ENCODE measurements at places on chromosomes 16 and 17. TPM values are rescaled to one million over a fixed set of nuclear protein-coding genes. Genes with fewer than 3 reads are reported as not detected.

GRCh38 chr16:89707695-89708094 is 6.2 kb upstream of the SPATA2L start:
- H3K36me3 ChIP-seq, result no peaks in the 10 kb centered on the region
- no peak for DNase-seq
- H3K4me1 ChIP-seq, result peaks cover 8% of the 10 kb centered on the region
- no peak overlapping the region for H3K27ac ChIP-seq

DNA sequence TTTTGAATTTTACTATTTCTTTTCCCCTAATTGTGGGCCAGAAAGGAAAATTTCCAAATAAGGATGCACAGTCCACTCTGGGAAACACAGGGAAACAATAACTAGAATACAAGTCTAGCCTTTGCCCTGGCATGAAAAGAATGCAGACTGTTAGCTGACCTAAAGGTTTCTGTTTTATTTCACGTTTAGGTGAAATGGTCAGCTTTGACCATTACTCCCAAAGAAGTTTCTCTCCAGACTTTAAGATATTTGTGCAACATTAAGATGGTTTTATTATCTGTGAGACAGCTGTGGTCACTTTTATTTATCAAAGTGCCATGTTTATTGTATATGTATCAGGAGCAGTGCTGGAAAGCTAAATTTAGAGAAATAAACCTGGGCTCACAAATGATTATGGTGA is 163.9 kb downstream of the SPECC1 start:
- no peak overlapping the region for H3K4me3 ChIP-seq
- no peaks in the 10 kb centered on the region for H3K36me3 ChIP-seq
- H3K27ac ChIP-seq, result no peak overlapping the region
- no peak for DNase-seq
- H3K27me3 ChIP-seq, result no peaks in the 10 kb centered on the region
- no peaks in the 10 kb centered on the region for H3K4me1 ChIP-seq

Gene C16orf92
- polyA plus RNA-seq, result not detected

DNA sequence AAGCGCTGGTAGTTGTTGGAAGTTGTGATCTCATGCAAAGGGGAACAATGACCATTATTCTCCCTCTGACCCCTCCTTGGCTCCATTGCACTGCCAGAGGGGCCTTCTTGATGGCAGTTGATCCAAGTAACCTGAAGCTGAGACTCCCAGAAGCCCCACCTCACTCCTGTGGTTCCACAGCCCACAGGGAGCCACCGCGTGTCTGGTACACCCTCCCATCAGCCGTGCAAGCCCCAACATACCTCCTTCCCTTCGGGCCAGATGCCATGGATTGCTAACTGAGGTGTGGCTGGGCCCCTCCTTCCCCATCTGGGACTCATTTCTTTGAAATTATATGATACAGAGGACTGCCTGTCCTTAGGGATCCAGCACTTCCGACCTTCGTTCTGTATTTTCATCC is 17.8 kb downstream of the SAP30BP start:
- H3K4me3 ChIP-seq, result no peak overlapping the region
- H3K4me1 ChIP-seq, result peaks cover 59% of the 10 kb centered on the region
- no peak for DNase-seq

GRCh38 chr17:48753794-48754499 is 25.4 kb upstream of the HOXB13 start:
- H3K27ac ChIP-seq, result peak overlapping the region; percentile 22
- DNase-seq, result no peak
- H3K27me3 ChIP-seq, result peaks cover 91% of the 10 kb centered on the region
- peaks cover 25% of the 10 kb centered on the region for H3K4me1 ChIP-seq
- no peaks in the 10 kb centered on the region for H3K36me3 ChIP-seq
- no peak overlapping the region for H3K4me3 ChIP-seq

DNA sequence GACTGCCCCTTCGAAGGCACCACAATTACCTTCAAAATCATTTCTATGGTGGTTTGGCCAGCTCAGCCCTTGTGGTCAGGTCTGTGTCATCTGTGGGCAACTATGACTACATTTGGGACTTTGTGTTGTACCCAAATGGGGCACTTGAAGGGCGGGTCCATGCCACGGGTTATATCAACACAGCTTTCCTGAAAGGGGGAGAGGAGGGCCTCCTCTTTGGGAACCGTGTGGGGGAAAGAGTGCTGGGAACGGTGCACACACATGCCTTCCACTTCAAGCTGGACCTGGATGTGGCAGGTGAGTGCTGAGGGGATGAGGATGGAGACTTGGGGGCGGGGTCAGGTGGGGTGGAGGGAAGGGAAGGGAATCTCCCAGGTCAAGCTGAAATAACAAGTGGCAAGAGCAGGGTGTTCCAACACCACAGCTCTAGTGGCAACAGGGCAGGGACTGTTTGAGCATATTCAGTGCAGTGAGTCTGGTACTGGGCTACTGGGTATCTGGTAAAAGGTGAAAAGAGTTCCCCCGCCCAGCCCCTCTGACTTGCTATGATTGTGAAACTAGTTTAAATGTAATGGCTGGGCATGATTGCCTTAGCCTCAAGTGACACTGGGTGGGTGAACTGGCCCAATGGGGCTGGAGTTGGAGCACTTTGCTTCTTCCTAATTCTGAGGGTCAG is 1.7 kb downstream of the AOC2 start:
- peaks cover 7% of the 10 kb centered on the region for H3K4me1 ChIP-seq
- no peak overlapping the region for H3K4me3 ChIP-seq
- H3K27ac ChIP-seq, result peak overlapping the region; percentile 61

- H3K36me3 ChIP-seq, result peaks cover 7% of the 10 kb centered on the region
- DNase-seq, result no peak
- no peak overlapping the region for H3K4me3 ChIP-seq
- H3K4me1 ChIP-seq, result peaks cover 13% of the 10 kb centered on the region
Observed at GRCh38 chr16:27149986-27150385, 53.3 kb upstream of the KDM8 start.

DNA sequence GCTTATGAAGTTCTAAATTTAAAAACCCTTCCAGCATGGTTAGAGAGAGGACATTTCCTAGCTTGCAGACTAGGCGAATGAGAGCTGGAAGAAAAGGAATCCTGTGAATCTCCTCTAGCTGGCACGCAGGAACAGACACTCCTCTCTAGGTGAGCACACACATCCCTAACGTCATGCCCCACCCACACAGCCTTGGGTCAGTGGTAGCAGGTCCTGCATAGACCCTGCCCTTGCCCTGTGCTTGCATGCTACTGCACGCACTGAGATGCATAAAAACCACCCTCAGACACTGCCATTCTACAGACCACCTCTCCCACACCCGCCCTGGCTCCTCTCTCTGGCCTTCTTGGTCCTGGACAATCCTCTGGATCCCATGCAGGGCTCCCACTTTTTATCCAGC is 23.5 kb downstream of the CES1 start:
- H3K27me3 ChIP-seq, result peaks cover 20% of the 10 kb centered on the region
- H3K27ac ChIP-seq, result no peak overlapping the region
- H3K36me3 ChIP-seq, result no peaks in the 10 kb centered on the region
- no peak overlapping the region for H3K4me3 ChIP-seq
- no peaks in the 10 kb centered on the region for H3K4me1 ChIP-seq
- DNase-seq, result no peak

GRCh38 chr17:8392274-8392673 is 5.4 kb downstream of the RNF222 start:
- H3K36me3 ChIP-seq, result no peaks in the 10 kb centered on the region
- H3K4me3 ChIP-seq, result peak overlapping the region; percentile 29
- no peak for DNase-seq
- H3K27ac ChIP-seq, result peak overlapping the region; percentile 39

DNA sequence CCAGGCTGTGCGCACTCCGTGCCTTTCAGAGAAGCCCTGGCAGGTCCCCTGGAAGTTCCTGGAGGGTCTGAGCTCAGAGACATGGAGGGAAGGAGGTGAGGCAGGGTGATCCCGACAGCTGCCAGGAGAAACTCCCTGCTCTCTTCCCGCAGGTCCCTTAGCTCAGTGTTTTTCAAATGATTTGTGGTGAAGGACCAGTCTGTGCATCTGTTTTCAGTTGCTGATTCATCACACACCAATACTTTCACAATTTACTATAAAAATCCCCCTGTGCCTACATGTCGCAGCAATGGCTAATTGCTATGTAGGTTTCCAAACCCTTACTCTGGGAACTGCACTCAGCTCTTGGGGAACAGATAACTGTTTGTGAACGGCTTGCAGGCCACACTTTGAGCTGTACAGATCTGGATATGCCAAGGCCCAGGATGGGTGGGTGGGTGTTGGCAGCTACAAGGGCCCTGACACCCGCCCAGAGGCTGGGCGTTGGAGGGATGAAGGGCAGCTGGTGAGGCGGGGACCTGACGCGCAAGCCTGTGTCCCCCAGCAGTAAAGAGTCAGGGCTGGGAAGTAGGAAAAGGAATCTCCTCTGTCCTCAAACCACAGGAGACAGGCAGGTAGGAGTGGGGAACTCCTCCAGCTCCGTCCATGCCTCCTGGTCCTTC is 20.5 kb upstream of the EMP2 start:
- no peak overlapping the region for H3K4me3 ChIP-seq
- peaks cover 5% of the 10 kb centered on the region for H3K36me3 ChIP-seq
- H3K4me1 ChIP-seq, result peaks cover 38% of the 10 kb centered on the region
- peaks cover 1% of the 10 kb centered on the region for H3K27me3 ChIP-seq

Gene TNFRSF17
- polyA plus RNA-seq, result 46.8 TPM

Gene G6PC1
- not detected for polyA plus RNA-seq

Gene ITGA2B
- 7.1 TPM for polyA plus RNA-seq

Gene PTGES3L
- polyA plus RNA-seq, result not detected

Gene KRTAP9-3
- not detected for polyA plus RNA-seq

Gene CD300H
- polyA plus RNA-seq, result 0.94 TPM

Gene UTS2R
- not detected for polyA plus RNA-seq

- DNase-seq, result no peak
- H3K27me3 ChIP-seq, result peaks cover 67% of the 10 kb centered on the region
- peak within 1 kb of the TSS; percentile 41 for H3K4me3 ChIP-seq
- H3K4me1 ChIP-seq, result peaks cover 7% of the 10 kb centered on the region
- no peak within 1 kb of the TSS for H3K27ac ChIP-seq
Observed at GRCh38 chr17:181245-182049, at the start of gene DOC2B. DOC2B (minus strand) TSS chr17:181650; CDS start chr17:181479, 171 bp downstream.

- peaks cover 16% of the 10 kb centered on the region for H3K4me1 ChIP-seq
- DNase-seq, result no peak
- peak overlapping the region; percentile 41 for H3K27ac ChIP-seq
- no peaks in the 10 kb centered on the region for H3K36me3 ChIP-seq
- peak overlapping the region; percentile 7 for H3K4me3 ChIP-seq
Observed at GRCh38 chr17:43324205-43324893, 74.4 kb upstream of the ARL4D start.

Gene BIRC5
- polyA plus RNA-seq, result not detected

DNA sequence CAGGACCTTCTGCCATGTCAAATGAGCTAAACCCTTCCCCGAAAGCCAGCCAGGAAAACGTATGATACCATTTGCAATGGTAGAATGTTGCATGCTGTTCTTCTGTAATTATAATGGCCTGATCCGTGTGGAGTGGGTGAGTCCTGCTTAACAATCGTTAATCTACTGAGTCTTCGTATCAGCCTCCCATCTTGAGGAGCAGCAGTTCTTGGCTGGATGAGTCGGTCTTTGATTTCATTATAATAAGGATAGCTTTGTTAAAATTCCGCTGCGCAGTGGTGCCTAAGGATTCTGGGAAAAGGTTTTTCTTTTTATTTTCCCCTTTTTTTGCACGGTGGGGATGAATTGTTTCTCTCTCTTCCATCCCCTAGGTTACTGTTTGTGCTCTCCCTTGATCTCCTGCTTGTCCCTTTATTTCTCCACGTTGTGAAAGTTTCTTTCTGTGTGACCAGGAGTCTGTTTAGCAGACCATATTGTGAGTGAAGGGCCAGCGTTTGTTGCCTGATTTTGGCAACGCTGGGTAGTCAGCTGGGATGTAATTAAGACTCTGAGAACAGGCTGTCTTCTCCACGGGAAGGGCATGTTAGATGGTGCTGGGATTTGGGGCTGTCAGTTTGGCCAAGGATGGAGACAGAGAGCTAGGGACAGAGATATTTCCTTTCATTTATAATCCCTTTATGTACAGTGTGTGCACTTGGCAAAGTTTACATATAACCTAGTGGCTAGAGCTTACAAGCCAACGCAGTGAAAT is 263.0 kb downstream of the FTO start:
- no peak overlapping the region for H3K4me3 ChIP-seq
- H3K36me3 ChIP-seq, result peaks cover 4% of the 10 kb centered on the region
- H3K4me1 ChIP-seq, result peaks cover 2% of the 10 kb centered on the region
- no peak for DNase-seq

DNA sequence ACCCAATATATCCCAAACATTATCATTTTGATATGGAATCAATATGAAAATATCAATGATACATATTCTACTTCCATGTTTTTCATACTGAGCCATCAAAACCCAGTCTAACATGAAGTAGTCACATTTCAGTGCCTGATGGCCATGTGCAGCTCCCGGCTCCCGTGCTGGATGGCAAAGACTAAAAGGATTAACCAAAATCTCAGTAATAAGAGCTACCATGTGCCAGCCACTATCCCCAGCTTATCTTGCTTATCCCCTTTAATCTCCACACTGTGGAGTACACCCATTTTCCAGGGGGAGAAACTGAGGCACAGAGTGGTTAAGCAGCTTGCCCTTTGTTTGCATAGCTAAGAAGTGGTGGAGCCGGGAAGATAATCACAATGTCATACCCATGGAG is 9.2 kb downstream of the CD300LG start:
- peaks cover 4% of the 10 kb centered on the region for H3K4me1 ChIP-seq
- no peak overlapping the region for H3K4me3 ChIP-seq
- DNase-seq, result no peak
- no peak overlapping the region for H3K27ac ChIP-seq
- H3K36me3 ChIP-seq, result peaks cover 3% of the 10 kb centered on the region
- H3K27me3 ChIP-seq, result peaks cover 68% of the 10 kb centered on the region

DNA sequence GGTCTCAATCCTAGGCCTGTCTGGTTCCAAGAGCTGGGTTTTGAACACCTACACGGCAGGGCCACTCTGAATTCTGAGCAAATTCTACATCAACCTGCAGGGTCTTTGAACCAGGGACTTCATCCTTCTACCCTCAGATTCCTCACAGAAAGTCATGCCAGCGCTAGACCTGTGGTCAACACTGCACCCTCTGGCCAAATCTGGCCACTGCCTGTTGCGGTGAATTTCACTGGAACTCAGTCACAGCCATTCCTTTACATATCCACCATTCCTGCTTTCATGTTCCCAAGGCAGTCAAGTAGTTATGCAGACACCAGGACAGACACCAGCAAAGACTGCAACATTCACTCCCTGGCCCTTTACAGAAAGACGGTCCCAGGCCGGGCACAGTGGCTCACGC is 144.6 kb downstream of the C16orf95 start:
- H3K4me3 ChIP-seq, result no peak overlapping the region
- H3K36me3 ChIP-seq, result no peaks in the 10 kb centered on the region
- no peak overlapping the region for H3K27ac ChIP-seq
- no peaks in the 10 kb centered on the region for H3K4me1 ChIP-seq
- H3K27me3 ChIP-seq, result peaks cover 9% of the 10 kb centered on the region
- no peak for DNase-seq
